ENCODE measurements at places on chromosomes 6 and 20. TPM values are rescaled to one million over a fixed set of nuclear protein-coding genes. Genes with fewer than 3 reads are reported as not detected.

- no peak for DNase-seq
Observed at GRCh38 chr20:11032611-11033010, 358.8 kb upstream of the JAG1 start.

GRCh38 chr6:303263-303662, 11.0 kb downstream of the DUSP22 start:
- no peak for DNase-seq

DNA sequence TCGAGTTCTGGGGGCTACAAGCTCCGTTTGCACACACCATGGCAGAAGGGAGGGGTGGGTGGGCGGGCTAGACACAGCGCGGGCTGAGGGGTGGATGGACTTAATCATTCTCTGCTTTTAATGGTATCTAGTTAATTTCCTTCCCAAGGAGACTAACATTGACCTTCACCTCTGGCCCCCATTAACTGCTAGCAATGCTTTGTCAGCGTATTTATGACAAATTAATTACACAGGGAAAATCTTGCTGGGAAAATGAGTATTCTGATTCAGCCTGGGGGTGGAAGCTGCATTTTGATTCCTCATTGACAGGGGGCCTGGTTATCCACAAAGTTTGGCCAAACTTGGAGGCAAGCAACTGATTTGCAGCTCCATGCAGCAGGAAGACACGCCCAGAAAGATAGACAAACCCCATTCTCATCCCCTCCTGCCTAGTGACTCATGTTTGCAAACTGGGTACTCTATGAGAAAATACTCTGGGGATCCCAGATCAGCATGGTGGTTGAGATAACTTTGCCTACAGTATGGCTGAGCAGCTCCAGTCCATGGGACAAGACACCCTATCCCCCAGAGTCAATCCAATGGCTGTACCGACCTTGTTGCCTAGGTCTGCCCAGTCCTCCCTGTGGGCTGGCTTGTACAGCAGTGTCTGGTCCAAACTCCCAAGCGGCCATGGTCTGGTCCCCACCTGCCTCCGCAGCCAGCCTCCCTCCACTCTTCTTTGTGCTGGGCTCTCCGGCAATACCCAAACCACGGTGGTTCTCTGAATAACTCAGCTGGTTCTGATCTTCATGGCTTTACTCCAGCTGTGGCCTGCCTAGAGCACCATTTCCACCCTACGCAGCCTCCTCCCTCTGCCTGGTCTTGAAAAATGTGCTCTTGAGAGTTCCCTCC, 19.7 kb downstream of the ZBP1 start:
- DNase-seq: no peak

DNA sequence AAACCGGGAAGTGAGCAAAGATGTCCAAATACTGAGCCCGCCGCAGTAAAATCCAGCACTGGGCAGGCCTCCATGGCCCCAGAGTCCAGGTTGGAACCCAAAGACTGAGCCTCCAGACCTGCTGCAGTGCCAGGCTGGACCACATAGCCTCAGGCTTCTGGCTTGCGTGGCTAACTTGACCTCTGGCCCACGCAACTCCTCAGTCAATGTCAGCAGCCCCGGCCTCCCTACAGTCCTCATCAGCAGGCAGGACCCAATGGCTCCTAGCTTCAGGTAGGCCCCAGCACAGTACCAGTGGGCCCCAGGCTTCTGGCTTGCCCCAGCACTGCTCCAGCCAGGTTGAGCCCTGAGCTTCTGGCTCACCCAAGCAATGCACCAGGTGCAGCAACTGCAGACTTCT, 245.1 kb upstream of the AFDN start:
- DNase-seq: no peak

DNA sequence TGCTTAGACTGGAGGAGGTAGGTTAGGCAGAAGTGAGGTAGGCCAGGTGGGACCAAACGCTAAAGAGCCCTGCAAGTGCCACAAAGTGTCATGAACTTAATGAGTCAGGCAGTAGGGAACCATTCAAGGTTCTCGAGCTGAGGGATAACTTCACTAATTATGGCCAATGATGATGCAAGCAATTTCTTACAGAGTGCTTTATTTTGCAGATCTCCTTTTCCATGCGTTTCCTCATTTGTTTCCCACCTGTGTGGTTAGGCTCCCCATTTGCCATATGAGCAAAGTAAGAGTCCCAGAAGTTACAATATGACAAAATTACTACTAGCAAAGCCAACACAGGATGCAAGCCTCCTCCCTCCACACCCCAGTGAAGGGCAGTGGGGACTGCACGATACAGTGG, 36.5 kb upstream of the PSMF1 start:
- no peak for DNase-seq

DNA sequence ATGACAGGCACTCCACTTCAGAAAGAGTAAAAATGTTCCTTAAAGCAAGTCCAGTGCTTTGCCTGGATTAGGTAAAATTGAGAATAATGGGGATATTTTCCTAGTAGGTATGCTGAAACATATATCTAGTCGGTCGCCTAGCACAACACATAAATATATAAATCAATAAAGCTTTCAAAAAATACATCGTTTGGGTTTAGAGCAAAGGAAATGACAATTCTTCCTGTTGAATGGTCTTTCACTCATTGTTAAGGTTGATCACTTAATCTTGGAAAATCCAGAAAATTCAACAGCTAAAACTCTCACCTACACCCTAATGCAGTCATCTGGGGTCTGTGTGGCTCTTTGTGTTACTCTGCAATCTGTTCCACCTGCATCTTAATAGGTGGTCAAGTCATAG, 13.9 kb downstream of the HAO1 start:
- DNase-seq: no peak

- DNase-seq: no peak
Observed at GRCh38 chr6:18656506-18656905, 269.4 kb downstream of the RNF144B start.

DNA sequence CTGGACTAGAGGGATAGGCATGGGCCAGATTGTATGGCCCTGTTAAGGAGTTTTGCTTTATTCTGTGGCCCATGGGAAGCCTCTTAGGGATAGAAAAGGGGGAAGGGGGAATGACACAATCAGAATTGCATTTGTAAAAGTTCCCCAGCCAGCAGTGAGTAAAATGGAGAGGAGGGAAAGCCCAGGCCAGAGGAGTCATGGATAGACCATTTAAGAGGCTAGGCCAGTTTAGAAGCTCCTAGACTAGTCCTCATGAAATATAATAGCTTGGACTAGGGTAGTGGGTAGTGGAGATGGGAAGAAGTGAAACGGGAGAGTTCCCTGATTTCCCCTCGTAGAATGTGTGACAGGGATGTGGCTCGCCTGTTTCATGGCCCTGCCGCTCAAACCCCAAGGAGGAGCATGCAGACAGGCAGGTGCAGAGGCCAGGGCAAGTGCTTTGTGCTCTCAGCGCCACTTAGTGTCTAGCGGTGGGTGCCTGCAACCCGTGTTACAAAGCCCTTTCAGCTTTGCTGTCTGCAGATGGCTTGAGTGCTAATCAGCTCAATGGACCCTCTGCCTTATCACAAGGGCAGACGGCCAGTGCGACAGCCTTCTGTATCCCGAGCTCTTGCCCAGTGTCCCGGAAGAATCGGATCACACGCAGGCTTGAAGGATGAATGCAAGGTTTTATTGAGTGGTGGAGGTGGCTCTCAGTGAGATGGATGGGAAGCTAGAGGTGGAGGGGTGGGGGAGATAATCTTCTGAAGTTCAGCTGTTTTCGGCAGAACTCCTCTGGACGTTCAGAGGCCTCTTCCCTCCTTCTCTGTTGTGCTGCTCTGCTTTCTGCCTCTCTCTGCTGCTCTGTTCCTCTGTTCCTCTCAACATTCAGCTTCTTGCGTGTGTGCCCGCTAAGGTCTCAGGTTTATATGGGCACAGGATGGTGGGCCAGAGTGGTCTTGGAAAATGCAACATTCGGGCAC, 141.1 kb downstream of the CEP57L1 start:
- DNase-seq: no peak

- DNase-seq: no peak
Observed at GRCh38 chr6:43142101-43142500, 29.0 kb upstream of the SRF start.

DNA sequence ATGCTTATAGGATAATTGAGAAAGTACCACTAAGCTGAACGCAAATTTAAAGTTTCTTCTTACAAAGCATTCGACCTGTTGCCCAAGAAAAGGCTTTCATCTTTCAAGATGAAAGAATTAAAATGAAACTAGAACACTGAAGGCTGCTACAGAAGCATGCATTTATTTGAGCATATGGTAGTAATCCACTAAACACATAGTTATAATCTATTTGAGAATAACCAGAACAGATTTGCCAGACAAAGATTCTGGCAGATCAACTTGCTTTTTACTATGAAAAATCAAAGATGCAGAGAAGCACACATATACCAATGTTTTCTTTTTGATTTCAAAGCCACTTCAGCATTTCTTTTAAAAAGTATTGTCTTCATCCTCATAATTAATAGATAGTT, 412.2 kb downstream of the UTRN start:
- DNase-seq: no peak

DNA sequence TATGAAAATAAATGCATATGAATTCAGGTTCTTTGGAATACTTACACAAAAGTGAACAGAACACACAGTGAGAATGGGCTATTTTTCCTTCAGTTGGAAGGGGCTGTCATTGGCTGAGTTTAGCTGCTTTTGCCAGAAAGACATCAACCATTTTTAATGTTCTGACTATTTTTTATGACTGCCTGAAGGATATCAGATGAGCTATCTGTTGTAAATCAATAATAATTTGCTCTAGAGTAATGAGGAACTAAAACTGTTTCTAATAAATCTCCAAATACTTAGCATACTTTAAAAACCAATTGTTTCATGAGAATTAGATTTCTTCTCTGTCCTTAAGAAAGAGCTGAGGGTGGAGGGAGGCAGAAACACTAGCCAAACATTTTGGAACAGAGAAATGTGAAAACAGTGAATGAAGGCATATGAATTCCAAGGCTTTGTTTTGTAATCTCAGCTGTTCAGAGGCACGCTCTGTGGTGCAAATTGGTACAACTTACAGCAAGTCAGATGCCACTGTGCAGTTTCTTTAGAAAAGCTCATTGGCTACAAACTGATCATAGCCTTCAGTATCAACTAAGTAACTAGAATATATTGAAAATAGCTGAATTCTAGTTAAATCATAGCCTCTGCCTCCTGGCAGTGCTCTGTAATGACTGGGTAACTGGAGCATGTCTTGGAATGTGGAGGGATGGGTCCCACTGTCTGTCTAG, 228.9 kb upstream of the JAG1 start:
- no peak for DNase-seq

DNA sequence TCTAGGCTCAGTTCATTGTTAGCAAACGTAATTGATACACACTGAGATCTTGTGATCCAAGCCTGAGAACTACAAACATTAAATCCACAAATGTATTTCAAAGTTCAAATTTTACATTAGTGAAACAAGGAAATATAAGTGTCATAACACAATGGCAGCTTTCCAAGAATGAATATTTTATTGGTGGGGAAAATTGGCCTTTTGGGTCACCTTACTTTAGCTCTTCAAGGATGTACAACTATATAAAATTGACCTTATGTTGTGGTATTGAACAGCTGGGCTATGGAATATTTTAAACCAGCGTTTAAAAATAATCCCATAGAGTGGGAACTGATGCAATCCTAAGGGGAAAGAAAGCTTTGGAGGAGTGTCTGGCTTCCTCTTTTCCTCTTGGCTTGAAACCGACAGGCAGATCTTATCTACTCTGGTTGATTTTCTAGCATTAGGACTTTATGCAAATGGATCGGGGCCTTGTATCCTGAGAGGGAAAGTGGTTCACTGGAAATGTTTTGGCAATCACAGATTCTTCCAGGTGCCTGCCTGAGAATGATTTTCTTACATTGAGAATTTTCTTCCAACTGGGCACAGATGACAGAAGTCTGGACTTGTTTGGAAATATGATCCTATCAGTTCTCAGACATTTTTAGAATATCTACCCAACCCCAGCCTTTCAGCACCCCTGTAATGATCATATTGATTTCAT, 184.8 kb upstream of the ECI2 start:
- DNase-seq: no peak

GRCh38 chr6:34508425-34508824, 42.5 kb downstream of the PACSIN1 start:
- no peak for DNase-seq

GRCh38 chr6:111982681-111983080, 71.2 kb upstream of the CCN6 start:
- no peak for DNase-seq

- no peak for DNase-seq
Observed at GRCh38 chr6:167936051-167936450, 61.4 kb upstream of the KIF25 start.

DNA sequence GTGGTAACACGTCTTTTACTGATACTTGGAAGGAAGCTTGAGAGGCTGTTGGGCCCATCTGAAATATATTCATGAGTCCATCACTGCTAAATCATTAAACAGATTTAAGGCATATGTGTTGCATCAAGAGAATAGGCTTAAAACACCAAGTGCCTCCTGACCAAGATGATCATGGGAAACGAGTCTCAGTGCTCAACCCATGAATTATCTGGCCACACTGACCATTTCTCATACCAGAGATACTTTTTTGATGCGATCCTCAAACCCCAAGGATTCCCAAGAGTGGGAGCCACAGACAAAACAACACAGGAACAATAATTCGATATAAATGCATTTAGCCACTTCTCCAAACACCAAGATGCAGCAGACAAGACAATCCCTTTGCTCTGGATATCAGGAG, 17.2 kb downstream of the HEY2 start:
- no peak for DNase-seq

GRCh38 chr6:111114087-111114443, 26.8 kb downstream of the SLC16A10 start:
- no peak for DNase-seq

DNA sequence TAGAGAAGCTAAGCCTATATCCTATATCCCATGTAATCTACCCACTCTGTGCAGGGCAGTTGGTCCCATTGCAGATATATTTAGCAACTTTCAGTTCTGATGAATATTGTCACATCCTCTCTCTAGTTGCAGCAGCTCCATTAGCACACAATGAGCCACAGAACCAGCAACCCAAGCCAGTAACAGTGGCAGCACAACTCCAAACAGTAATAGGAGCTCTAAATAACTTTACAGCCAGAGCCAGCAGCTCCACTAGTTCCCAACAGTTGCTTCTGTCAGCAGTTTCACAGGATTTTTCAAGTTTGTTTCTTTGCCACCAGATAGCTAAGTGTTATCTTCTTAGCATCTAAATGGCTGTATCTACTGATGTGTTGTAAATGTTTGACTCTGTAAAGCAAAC, 490.8 kb downstream of the HTR1B start:
- no peak for DNase-seq

The CAP2 gene
- total RNA-seq: 39.9 TPM

The GRIK2 gene
- 130 TPM for total RNA-seq

The LAMA5 gene
- total RNA-seq: 11.4 TPM

The SEMG1 gene
- not detected for total RNA-seq

The CD93 gene
- 10.6 TPM for total RNA-seq

The OPRM1 gene
- 1.2 TPM for total RNA-seq

The PGM3 gene
- 40.8 TPM for total RNA-seq

The GGTLC1 gene
- total RNA-seq: not detected

The TEAD3 gene
- 0.41 TPM for total RNA-seq

The ACSS1 gene
- 3.7 TPM for total RNA-seq

The BPIFB1 gene
- total RNA-seq: not detected

The CCHCR1 gene
- total RNA-seq: 5.7 TPM

Data from frontal cortex (tissue), 4 donors.